ENCODE measurements at places on chromosomes 4 and X. TPM values are rescaled to one million over a fixed set of nuclear protein-coding genes. Genes with fewer than 3 reads are reported as not detected.

- DNase-seq: no peak
Observed at GRCh38 chr4:145866991-145867390, 71.6 kb downstream of the ZNF827 start.

DNA sequence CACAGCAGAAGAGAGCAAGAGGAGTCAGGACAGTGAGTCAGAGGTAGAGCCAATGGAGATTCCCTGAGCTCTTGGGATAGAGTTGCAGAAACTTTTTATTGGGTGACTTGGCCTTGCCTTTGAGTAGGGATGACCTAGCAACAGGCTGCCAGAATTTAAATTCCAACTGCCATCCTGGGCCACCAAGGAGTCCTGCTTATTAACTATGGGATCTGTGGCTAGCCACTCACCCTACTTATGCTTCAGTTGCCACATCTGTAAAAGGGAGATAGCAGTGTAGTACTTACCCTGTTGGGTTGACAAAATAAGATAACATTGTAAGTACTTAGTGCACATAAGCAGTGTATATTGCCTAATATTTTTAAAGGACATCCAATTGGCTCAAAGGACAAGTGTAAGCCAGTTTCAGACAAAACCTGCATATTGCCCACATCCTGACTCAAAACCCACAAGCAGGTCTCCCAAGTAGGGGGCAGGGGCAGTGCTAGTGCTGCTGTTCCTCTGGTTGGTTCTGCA is 43.5 kb upstream of the TMEM164 start:
- no peak for DNase-seq

DNA sequence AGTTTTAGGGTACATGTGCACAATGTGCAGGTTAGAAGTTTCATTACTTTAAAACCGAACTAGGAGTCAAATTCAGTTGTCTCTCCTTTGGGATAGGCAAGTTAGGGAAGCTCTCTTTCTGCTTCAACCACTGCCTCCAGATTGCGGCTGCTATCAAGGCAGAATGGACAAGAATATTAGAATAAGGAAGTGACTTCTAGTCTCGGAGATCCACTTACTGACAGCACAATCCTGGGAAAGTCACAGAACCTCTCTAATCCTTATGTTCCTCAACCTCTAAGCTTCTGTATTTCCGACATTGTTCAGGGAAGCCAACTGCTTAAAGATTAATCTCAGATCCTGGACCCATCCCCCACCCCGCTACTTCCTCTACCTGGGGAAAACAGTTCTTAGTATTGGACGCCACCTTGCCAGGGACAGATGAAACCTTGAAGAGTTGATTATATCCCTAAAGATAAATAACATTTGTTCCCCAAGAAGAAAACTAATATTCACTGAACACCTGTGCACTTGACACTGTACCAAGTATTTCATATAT is 2.1 kb downstream of the NUP62CL start:
- no peak for DNase-seq

DNA sequence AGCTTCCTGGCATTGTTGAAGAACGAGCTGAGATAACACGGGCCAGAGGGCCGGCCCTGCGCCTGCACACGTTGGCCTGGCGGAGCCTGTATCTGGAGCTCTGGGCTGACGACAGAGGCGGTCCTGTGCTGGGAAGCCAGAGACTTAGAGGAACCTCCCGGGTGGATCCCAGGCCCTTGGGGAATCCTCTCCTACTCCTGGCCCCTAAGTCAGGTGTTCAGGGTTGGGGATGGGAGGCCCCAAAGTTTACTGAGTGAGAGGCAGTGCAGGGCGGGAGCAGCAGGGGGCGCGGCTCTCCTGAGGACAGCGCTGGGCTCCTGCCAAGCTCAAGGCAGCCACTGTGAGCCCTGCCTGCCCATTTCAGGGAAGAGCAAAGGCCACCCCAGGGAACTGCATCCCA is 2.5 kb upstream of the HTRA3 start:
- DNase-seq: peak; percentile 69

DNA sequence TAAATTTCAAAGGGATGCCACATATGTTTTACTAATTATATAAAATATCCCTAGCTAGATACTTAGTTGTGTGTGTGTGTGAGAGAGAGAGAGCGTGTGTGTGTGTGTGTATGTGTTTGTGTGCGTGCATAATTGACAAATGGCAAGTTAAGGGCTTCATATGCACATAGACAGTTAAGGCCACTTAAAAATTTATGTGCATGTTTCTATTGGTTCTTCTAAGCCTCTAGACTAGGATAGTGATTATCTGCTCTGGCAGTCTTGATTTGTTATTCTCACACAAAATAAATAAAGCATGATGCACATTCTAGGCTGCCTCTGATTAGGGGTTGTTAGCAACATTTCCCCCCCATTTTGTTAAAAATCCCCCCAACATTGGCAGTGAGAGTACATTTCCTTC is 279.0 kb upstream of the TAPT1 start:
- DNase-seq: no peak

GRCh38 chr4:141009931-141010330 is 123.3 kb downstream of the RNF150 start:
- DNase-seq: no peak

DNA sequence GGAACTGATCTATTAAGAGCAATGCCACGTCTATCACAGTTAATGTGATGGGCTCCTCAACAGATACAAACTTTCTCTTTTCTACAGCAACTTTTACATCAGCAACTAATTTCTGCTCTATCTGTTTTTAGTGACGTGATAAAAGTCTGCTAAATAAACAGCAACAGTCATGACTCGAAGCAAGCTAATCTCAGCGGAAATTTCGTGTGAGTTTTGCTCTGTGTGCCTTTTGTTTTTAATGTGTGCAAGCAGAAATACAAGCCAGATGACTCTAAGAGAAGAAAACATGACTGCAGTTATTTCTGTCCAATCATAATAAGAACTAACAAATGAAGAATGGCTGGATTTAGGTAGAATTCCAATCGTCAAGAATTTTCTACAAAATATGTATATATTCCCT is 214.3 kb downstream of the LDB2 start:
- peak; percentile 8 for DNase-seq

DNA sequence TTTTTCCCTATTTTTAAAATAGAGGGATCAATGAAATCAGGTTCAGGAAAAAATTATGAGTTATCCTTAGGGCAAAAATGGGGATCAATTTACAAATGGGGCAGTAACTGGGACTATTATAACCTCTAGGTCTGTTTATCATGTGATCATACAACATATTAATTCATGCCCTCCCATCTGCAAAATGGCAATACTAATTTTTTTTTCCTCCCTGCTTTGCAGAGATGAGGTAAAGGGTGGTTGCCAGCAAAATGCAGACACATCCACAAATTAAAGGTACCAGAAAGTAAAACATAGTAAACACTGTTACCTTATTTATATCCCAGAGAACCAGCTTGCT is 467 bp downstream of the HSD17B11 start:
- DNase-seq: no peak

GRCh38 chr4:160592258-160592657 is 1489.4 kb downstream of the RAPGEF2 start:
- no peak for DNase-seq

GRCh38 chr4:55033296-55033695 is 92.1 kb downstream of the KDR start:
- peak; percentile 30 for DNase-seq

DNA sequence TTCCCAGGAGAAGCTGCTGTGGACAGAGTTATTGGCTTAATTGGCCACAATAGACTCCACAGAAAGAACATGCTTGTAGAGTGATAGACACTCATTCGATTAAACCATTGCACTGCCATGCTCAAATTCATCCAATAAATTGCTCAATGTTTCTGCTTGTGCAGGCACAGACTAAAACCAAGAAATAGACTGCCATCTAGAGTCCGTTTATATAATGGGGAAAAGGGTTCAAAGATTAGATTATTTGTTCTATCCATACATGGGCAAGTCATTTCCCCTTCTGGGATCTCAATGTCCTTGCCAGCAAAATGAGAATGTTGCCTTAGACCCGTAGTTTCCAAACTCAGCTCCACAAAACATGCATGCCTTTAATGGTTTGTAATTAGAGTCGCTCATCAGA is 8.7 kb downstream of the SMIM10 start:
- DNase-seq: peak; percentile 65

GRCh38 chr4:156998500-156999174 is 27.0 kb upstream of the PDGFC start:
- DNase-seq: no peak

DNA sequence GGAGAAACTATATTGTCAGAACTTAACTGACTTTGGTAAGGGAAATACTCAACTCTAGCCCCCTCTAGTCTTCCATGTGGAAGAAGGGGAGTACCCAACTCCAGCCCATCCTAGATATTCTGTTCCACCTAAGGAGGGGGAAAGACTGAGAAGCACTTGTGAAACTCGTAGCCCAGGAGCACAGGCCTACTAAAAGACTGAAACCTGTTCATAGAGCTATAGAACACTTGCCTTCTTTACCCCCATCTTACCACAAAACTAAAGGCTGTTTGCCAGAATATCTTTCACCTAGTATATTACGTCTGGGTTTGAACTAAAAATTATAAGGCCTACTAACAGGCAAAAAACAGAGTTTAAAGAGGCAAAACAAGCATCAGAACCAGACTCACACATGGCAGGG is 15.5 kb downstream of the CLDN22 start:
- DNase-seq: no peak

- DNase-seq: no peak
Observed at GRCh38 chr4:120000591-120001296, 65.9 kb downstream of the MAD2L1 start.

JAKMIP1 gene
- total RNA-seq: not detected

RIBC1 gene
- total RNA-seq: 0.43 TPM
